Stimulated activated CD4-positive, alpha-beta T cell treated with anti-CD3 and anti-CD28 coated beads, Interleukin-1b, Interleukin-23, amount 100 ng/mL, for 24 hours (primary cell): ENCODE measurements at places on chromosomes 5 and 9.

DNA sequence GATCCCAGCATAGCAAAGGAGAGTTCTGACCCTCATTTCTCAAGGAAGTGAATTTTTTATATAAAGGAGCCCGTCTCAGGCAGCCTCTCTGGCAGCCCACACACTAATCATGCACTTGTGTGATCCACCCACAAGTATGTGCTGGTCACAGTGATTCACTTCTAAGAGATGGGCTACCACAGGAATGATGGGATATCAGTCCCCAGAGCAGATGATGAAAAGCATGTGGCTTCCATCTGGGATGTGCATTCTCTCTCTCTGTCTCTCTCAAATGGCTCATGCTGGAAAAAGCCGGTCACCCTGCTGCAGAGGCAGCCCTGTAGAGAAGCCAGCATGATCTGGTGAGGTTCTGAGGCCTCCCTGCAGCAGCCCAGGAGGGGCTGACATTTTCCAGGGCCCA, 74.2 kb upstream of the ADCY2 start:
- DNase-seq: no peak

GRCh38 chr5:149930749-149931574, 13.6 kb downstream of the PDE6A start:
- no peak for DNase-seq

- no peak for DNase-seq
These were observed 4.4 kb upstream of the PRR7 start for GRCh38 chr5:177442066-177442826.

GRCh38 chr9:22097707-22098106, 88.6 kb upstream of the CDKN2B start:
- DNase-seq: no peak

- DNase-seq: no peak
These were observed 843.7 kb downstream of the EFNA5 start for GRCh38 chr5:106827061-106827460.

DNA sequence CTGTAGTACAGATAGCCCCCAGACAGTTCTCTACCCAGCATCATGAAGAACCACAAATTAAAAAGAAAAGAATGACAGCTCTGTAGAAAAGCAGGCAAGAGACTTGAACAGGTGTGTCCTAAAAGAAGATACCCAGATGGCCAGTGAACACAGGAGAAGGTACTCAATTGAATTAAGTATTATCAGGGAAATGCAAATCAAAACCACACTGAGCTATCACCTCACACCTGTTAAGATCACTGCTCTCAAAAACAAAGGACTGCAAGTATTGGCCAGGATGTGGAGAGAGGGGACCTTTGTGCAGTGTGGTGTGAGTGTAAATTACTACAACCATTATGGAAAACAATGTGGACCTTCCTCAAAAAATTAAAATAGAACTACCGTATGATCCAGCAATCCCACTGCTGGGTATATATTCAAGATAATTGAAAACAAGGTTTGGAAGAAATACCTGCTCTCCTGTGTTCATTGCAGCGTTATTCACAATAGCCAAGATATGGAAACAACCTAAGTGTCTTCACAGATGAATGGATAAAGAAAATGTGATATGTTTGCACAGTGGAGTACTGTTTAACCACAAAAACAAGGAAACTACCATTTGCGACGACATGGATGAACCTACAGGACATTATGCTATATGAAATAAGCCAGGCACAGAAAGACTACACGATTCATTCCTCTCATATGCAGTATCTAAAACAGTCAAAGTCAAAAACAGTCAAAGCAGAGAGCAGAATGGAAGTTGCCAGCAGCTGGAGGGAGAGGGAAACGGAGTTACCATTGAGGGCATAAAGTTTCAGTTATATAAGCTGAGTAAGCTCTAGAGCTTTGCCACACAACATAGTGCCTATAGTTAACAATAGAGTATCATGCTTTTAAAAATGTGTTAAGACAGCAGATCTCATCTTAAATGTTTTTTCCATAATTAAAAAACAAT, 102.6 kb downstream of the WNK2 start:
- no peak for DNase-seq
